Thymus (tissue), 14 donors: ENCODE measurements at places on chromosomes 5 and 9.

DNA sequence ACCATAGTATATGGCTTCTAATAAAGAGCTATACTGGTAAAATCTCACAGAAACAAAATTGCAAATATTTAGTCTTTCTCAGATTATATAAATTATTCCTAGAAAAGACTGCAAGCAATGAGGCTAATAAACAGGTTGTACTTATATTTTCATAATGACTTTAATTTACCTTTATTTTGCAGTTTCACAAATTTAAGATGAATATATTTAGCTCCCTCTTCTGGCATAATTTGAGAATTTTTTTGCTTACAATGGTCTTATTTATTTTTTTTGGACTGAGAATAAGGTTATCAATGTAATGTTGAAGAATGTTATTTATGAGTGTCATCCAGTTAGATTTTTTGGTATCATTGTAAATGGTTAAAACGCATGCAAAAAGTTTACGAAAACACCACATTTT, 56.7 kb downstream of the PIK3R1 start:
- DNase-seq, result no peak

DNA sequence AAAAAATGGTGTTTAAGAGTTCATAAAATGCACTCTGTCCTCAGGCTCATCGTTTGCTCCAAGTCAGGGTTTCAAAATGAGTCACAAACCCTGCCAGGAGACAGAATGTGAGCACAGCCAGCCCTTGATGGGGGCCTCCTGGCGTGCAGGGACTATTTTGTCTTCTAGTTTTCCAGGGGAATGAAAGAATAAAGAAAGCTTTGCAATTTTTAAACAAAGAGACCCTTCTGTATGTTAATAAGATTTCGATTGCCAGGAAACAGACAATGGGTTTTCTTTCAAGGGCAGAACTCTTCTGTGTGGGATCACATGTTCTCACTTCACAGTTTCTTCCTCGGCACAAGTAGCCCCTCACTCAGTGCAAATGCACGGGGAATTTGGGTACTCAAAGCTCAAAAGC, 121.4 kb upstream of the C6 start:
- DNase-seq, result no peak

DNA sequence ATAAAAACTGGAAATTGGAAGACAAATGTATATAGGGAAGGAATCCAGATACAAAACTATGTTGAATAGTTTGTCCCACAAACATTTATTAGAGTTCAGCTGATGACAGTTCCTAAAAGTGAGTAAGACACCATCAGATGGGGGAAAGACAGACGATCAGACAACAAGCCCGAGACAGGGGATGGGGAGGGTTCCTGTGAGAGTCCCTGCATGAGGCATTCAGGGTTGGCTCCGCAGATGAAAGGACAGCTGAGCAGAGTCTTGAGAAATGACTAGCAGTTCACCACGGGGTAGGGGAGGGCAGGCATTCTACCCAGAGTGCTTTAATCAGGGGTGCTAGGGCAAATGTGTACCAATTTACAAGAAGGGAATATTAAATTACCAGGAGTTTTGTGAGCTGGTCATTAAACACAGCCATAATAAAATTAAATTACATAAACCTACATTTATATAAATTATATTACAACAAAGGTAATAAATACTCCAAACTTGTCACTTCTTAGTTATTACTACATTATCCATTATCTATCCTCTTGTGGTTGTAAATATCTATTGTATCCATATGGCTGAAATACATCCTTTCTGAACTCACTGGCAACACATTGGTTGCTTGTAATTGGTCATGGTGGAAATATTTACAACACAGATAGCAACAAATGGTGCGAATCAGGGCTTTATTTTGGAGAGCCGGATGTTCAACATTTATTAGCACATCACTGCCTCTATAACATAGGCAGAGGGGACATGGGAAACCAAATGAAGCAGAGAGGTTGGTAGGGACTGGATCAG, 27.8 kb downstream of the TNFSF15 start:
- peak; percentile 6 for DNase-seq

- DNase-seq, result no peak
These were observed 50.9 kb downstream of the VCAN start for GRCh38 chr5:83522446-83522845.

GRCh38 chr5:132790201-132790865, 13.3 kb upstream of the SEPTIN8 start:
- no peak for DNase-seq

- peak; percentile 59 for DNase-seq
These were observed 654 bp downstream of the PURA start for GRCh38 chr5:140114341-140115185.

DNA sequence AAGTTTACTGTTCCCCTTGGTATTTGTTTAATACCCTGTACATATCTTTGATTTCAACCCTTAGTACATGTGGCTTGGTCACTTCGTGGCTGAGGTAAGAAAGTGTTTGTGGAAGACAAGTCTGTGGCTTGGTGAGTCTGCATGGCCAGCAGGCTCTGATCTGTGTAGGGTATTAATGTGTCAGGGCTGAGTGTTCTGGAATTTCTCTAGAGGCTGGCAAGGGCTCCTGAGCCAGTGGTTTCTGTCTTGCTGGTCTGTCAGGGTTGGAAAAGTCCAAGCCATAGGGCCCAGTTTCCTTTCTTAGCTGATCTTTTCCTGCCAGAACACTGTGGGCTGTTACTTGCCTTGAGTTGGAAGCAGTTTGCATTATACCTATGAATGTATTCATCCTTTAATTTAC, 48.0 kb upstream of the FBXL7 start:
- no peak for DNase-seq

DNA sequence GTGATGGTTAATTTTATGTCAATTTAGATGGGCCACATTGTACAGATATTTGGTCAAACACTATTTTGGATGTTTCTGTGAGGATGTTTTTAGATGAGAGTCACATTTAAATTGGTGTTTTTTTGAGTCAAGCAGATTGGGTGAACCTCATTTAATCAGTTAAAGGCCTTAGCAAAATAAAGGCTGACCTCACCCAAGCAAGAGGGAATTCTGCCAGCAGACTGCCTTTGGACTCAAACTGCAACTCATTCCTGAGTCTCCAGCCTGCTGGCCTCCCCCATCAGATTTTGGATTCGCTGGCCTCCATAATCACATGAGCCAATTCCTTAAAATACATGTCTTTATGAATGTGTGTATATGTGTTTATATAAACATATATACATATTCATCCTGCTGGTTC, 282.7 kb upstream of the POU5F2 start:
- DNase-seq, result no peak

- no peak for DNase-seq
These were observed 6.7 kb downstream of the BRD3 start for GRCh38 chr9:134061019-134061687.

GRCh38 chr5:171272996-171273970, 35.8 kb upstream of the TLX3 start:
- no peak for DNase-seq

- DNase-seq, result no peak
These were observed 2.2 kb downstream of the DOCK8 start for GRCh38 chr9:216866-217265.

DNA sequence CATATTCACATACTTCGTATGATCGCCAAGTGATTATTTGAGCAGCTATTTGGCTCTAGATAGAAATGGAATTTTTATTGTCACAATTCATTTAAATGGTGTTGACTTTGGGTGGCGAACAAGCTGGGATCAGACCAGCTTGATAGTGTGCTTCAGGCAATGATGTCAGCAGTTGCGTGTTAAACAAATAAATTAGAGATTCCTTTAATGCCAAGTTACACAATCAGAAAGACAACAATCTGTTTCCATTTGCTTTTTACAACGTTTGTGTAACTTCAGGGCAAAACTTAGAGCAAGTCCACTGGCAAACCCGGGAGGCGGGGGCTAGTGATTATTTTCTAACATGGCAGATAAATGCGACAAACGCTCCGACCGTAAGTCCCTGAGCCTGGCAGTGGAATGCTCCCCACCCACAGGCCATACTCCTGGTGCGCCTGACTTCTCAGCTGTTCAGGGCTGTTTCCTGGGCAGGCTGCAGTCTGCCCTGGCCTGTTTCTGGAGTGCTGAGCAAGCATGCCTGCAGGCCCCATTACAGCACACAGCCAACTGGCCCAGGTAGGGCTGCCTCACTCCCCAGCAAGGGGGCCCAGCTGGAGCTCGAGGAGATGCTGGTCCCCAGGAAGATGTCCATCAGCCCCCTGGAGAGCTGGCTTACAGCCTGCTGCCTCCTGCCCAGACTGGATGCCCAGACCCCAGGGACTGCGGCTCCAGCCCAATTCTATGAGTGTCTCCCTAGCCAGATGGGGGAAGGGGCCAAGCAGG, 88.7 kb downstream of the BASP1 start:
- no peak for DNase-seq

DNA sequence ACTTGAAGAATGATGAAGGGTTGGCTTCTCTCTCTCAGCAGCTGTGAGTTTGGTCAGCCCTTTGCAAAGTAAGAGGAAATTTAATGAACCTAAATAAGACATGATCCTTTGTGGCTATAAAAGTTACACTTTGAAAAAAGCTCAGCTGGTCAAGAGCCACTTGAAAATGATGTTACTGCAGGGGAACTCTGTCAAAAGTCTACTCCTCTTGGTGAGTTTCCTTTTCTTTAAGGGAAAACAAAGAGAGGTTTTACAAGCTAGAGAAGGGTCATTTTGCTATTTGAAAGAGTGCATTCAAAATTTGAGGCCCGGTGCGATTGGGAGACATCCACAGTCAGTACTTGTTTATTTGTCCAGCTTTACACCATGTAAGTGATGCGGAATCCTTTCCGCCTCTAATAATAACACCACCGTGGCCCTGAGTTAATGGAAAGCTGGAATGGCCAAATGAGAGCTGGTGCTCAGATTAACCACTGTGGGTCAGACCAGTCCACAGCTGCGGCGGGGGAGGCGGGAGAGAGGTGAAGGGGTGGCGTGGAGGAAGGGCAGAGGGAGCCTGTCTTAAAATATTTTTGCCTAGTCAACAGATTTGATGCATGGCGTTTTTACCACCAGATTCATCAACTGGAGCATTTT, 404.0 kb downstream of the TLE4 start:
- no peak for DNase-seq

- no peak for DNase-seq
These were observed 29.5 kb upstream of the NFIB start for GRCh38 chr9:14343261-14344031.

DNA sequence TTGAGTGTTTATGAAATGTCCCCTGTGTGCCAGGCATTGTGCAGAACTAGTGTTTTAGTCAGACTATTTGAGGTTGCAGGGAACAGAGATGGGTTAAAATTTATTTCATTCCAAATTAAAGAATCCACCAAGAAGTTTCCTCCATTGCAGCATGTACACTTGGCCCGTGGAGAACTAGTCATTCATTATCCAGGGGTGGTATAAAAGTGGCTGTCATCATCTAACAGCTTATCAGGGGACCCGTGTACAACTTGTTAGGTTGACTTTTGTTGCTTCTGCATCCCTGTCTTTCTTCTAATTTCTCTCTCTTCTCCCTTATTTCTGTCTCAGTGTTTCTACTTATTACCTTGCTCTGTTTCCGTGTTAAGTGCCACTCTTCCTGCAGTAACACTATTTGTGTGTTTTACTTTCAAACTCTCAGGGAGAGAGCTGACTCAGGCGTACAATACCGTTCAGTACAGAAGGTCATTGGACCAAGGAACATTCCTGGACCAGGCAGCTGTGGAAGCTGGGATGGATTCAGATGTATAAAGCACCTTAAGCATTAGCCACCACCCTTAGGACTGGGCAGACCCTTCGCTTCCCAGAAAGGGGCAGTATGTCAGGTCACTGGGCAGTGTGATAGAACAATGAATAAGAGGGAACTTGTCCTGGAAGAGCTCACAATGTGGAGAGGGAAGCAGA, 36.1 kb downstream of the MAP3K1 start:
- DNase-seq, result no peak

DNA sequence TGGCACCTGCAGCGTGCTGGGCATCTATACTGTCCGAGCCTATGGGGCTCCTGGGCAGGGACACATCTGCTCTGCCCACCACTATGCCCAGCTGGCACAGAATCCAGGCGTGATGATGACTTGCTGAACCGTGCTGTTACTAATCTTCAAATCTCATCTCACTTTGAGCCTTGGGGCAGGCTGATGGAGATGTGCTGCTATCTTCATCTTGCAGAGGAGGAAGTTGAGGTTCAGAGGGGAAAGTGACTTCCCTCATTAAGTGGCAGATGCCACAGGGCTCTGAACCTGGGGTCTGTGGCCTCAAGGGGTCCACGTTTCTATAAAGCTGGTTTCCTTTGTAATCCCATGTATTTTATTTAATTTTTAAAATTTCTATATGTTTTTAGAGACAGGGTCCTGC, 4.7 kb downstream of the SLC2A6 start:
- DNase-seq, result no peak

- DNase-seq, result no peak
These were observed 19.0 kb upstream of the GPX3 start for GRCh38 chr5:151001436-151001835.

DNA sequence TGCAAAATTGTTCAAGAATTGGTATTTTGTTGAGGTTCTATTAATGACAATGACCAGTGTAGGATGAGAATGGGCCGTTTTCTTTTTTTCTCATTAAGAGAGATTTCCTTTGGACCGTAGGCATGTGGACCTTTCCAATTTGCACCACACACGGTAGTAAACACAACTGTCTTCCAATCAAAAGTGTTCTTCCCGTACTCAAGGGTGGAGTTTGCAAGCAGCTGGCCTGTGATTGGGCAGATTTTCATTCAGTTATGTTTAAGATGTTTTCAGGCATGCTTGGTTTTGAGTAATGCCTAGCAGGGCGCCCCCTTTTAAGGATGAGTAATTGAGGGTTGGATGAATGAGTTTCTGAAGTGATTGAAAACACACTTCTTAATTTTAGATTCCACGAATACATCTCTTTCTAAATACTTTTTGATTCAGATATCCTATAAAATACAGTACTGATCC, 2.5 kb downstream of the KDM3B start:
- no peak for DNase-seq

DNA sequence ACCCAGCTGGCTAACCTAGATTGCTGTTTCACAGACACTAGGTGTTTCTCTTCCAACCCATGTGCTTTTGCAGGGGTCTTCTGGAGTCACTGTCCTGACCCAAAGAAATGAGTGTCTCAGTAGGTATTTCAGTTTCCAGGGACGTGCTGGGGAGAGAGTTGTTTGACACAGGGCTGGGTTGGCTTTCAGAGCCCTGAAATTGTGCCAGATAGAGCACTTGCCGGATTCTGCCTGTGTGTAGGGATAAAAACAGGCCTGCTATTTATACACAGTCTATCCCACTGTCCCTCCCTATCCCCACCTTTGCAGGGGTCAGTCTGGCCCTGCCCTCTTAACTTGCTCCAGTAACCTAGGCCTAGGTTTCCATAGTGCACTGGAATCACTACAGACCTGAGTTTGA, 957 bp upstream of the HBEGF start:
- no peak for DNase-seq

- no peak for DNase-seq
These were observed 1809.9 kb upstream of the ACO1 start for GRCh38 chr9:30574355-30575151.

DNA sequence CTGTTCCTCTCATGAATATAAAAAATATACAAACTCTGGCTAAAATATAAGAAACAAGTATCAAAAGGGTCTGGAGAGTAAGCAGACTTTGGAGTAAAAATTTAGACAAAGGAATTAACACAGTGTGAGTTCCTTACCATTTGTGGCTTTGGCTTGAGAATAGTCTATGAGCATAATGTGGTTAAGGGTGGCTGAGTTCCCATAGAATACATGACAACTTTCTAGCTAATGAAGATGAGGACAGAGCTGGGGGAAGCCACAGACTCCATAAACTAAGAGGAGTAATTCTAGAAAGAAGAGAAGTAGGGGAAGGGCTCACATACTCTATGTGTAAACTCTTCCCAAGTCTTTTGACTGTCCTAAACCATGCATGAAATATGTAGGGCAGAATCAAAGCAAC, 79.4 kb downstream of the CAAP1 start:
- DNase-seq, result no peak
